ENCODE measurements at places on chromosomes 2 and 18.
A peak's percentile ranks its signal among the peaks of the same experiment; 100 is the strongest.

- DNase-seq: no peak
Observed at GRCh38 chr2:57862727-57863126, 183.9 kb upstream of the VRK2 start.

DNA sequence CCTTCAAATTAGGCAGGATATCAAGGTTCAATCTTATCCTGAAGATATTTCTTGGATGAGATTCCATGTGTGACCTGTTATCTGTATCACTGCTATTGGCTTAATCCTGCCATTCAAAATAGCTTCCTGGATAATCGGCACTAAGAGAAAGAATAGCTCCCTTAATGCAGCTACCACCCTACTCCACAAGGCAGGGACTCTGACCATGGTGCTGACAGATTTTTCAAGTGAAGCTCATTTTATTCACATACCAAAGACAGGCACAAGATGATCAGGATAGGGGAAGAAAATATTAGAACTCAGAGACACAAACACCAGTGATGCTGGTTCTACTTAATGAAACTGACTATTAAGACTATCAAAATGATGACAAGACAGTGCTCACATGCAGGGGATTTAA lies 74.9 kb downstream of the ORC4 start:
- peak; percentile 14 for DNase-seq

- no peak for DNase-seq
Observed at GRCh38 chr2:191180276-191180675, 29.5 kb upstream of the STAT4 start.

GRCh38 chr18:33538418-33539042 lies 39.5 kb upstream of the ASXL3 start:
- DNase-seq: no peak

DNA sequence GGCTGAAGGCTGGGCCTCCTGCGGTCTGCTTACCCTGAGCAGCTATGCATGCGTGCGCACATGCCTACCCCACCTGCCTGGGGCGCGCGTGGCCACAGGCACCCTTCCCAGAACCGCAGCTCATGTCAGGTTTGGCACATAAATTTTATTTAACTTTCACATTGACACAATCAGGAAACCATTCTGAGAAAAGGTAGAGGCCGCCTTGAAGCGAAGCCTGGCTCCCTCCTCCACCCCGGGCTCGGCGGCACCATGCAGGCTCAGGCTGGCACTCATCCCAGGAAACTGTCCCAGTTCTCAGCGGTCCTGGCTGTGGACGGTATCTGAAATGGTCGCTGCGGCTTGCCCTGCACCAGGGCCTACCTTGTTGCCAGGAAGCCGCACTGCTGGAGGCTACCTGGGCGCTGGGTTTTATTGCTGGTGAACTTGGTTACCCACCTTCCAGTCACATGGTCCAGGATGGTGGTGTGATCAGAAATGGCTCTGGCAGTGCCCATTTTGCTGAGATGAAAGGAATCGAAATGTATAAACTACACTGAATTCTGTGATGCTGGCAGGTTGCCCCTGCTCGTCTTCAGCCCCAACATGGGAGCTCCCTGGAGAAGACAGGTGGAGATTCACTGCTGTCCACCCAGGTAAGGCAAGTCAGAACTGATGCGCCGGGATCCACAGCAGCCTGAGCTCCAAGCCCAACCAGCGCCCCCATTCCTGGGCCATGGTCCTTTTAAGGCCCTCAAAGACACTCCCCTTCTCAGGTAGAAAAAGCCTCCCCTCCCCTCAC lies 25.5 kb downstream of the CHST10 start:
- DNase-seq: no peak

DNA sequence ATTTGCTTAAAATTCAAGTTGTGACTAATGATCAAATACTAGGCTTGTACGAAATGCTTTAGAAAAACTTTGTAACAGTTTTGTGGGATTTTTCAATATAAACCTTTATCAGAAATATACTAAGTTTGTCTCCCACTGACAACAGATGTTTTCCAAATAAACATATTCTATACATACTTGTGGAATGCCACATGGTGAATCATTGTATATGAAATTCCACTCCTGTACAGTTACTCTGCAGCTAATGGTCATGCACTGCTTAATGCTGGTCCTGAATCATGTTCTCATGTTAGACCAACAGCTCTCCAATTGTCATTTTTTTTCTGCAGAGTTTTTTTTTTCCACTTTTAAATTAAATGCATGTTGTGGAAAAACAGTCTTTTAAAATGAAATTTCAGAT lies 90.1 kb downstream of the DPP4 start:
- peak; percentile 56 for DNase-seq

- DNase-seq: no peak
Observed at GRCh38 chr18:38221476-38222100, 656.0 kb upstream of the CELF4 start.

- DNase-seq: no peak
Observed at GRCh38 chr2:127624756-127625571, 21.0 kb upstream of the GPR17 start.

- DNase-seq: no peak
Observed at GRCh38 chr2:175463589-175464310, 282.2 kb upstream of the ATP5MC3 start.

DNA sequence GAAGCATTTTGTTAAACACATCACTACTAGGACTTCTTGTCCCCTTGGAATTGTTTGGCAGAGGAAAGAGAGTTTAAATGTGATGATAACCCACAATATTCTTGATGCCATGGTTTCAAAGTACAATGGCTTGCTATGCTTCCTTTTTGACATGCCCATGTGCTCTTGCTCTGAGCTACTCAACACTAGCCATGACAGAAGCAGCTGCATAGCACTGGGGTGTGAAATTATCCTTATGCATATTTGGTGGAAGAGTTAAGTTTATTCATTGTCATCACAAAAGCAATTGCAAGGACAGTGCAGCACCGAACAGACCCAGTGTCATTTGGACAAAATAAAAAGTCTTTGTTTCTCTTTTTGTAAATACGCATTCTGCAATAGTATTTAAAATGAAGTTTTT lies 209.9 kb upstream of the CDH20 start:
- no peak for DNase-seq
